ENCODE measurements at places on chromosomes 6 and 20.

GRCh38 chr6:115891750-115892149, 168.9 kb downstream of the FRK start:
- DNase-seq, result no peak

DNA sequence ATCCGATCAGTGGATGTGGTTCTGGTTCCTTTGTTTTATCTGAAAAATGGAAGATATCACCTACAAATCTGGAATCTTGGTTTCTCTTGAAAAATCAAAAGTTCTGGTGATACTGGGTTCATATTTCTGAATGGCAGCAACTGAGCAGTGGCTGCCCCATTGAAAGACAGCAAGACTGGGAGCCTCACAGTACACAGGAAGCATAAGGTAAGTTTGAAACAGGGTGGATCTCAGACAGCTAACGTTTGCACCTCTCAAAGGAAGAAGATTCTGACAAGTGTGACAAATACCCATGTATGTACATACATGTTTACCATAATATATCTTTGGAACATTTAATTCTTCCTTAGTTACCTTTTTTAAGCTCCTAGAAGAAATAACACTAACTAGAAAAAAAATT, at the start of gene SAMD3:
TSS of gene SAMD3 (minus strand) at position 177 of the 400 bp plus-strand sequence. CDS start 7,678 bp downstream, outside the sequence.
- DNase-seq, result no peak

DNA sequence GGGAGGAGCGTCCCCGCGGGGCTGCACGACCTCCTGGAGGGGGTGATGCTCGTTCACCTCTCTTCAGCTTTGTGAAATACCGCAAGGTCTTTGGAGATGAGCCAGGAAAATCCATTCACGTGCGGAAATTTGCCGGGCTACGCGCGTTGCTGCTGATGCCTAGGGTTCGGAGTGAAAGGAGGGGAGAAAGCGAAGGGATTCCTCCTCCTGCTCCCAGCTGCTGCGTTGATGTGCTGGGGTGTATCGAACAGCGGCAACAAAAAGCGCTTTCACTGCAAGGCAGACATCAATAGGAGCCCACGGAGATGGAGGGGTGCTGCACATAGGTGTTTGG, 391 bp upstream of the B3GAT2 start:
- DNase-seq, result no peak

DNA sequence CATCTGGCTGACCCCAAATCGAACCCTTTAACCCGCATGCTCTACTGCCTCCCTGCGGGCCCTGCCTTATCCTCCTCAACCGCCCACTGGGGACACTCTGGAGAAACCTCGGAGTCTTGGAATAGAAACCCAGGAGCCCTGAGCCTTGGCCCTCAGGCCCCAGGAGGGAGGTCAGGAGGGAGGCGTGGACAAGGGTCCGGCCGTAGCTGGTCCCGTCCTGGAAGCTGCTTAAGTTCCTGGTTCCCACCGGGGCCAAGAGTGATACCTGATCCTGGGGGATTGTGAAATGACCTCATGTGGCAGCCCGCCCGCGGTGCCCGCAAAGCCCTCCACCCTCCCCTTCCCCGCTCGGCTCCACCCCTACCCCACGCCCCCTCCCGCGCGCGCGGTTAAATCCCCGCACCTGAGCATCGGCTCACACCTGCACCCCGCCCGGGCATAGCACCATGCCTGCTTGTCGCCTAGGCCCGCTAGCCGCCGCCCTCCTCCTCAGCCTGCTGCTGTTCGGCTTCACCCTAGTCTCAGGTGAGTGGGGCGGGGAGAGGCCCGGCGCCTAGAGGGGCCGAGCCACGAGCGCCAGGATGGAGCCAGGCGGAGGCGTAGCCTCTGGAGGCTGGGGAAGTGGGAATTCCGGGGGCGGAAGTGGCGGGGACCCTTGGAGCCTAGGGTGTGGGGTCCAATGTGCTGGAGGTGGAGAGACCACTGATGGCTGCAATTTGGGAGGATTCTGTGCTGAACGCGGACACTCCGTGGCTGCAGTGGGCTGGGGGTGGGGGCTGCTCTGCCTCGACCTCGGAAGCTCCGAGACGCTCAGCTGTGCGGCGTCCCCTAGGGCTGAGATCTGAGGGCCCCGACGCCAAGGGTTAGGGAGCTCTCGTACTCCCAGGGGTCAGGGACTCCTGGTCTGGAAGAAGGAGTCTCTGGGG, at the start of gene WFDC2:
TSS of gene WFDC2 (plus strand) at position 418 of the 926 bp plus-strand sequence. CDS start at position 447, 29 bp downstream.
- no peak for DNase-seq

GRCh38 chr6:52503851-52504781, 72.7 kb downstream of the TRAM2 start:
- DNase-seq, result no peak

GRCh38 chr20:10558635-10559187, 115.1 kb downstream of the JAG1 start:
- peak; percentile 49 for DNase-seq

GRCh38 chr20:33833333-33833732, 22.2 kb downstream of the CHMP4B start:
- DNase-seq, result no peak

DNA sequence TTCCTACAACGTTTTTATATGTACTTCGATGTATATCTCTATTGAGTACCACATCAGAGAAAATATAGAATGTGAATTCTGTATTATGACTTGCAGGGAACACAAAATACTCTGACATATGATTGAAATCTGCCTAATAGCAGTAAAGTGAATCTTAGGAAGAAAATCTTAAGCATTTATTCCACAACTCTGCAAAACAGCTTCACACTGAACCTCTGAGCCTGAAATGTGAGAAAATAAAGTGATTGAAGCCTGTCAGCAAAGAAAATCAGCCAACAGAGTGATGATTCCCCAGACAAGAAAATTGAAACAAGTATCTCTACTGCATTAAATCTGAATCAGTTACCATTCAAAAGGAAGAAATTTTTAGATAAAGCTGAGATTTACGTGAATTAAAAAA, 499.5 kb upstream of the RNF217 start:
- DNase-seq, result no peak

- DNase-seq, result no peak
Observed at GRCh38 chr6:75600768-75601167, 912 bp upstream of the SENP6 start.

DNA sequence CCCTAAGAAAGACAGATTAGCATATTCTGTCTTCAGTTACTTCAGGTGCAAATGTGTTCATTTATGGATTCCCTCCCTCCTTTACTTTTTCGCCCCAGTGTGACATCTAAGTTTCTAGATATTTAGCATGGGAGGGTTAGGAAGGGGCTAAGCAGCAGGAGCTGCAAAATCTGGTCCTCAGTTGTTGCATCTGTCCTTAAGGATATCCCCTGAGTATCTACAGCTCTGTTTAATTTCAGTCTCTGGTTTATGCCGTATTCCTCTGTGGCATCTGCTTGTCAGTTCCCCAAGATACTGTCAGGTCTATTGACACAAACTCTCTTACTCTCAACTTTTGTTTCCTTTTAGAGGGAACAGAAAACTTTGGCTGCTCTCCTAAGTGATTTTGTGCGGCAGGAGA, 754.6 kb upstream of the MAP3K7 start:
- DNase-seq, result no peak

GRCh38 chr20:7392542-7393206, 547.6 kb downstream of the HAO1 start:
- DNase-seq, result no peak

DNA sequence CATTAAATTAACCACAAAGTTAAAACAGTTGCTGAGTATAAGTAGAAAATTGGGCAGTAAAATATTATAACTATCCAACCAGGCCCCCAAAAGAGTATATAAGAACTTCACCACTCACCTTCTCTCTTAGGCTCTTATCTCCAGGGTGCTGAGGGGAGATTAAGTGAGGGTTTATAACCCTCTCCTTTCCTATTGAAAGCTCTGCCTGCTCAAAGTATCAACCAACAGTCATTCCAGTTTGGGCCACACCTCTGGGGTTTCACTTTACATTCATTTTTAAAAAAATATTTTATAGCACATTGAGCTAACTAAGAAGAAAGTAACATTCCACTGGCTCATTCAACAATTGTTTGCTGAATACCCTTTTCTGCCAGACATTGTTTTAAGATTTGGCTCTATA, 22.1 kb downstream of the GSTA4 start:
- no peak for DNase-seq

DNA sequence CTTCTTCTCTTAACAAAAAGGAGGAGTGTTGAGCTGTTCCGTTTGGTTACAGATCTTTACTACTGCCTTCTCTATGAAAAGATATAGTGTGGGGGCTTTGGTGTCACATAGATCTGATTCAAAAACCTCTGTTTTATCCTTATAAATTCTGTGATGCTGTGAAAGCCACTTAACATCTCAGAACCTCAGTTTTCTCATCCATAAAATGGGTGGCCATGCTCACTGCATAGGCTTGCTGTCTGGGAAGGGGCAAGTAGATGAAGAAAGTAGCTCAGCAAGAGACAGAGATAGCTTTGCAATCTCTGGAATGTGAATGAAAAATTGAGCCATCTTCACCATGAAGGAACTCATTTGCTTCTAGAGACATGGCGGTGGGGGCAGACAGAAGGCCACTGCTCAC, 31.6 kb upstream of the RNF24 start:
- no peak for DNase-seq

DNA sequence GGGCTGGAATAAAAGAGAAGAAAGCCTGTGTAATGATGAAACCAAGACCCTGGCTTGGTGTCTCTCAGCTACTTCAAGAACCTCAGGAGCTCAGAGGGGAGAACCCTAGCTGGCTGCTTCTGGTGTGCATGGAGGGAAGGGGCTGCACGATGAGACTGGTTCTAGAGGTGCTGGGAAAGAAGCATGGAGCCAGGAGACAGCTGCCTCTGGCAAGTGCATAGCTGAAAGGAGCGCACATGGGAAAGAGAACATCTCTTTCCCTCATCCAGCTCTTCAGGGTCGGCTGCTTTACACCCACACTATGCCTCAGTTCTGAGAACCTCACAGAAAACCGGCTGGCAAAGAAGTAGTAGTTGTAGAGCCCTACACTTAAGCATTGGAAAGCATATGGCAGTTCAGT, 139.5 kb downstream of the QKI start:
- DNase-seq, result no peak

DNA sequence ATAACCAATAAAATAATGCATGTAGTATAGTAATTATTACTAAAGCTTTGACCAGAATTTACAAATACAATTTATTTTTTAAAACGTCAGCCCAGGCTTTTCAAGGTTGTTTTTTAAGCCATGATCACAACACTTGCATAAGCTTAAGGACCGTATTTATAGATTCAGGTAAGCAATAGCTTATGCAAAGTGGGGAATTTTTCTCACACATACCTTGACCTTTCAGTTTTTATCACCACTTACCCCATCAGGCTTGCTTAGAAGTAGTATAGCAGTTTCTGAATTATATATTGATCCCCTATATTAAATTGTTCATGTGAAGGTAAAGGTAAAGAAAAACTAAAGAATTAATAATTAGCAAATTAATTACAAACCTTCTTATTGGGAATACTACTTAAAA, 232.3 kb upstream of the FKBP1C start:
- no peak for DNase-seq

GRCh38 chr6:11093376-11093625, 333 bp upstream of the SMIM13 start:
- DNase-seq, result no peak

GRCh38 chr6:62236784-62237183, 49.2 kb downstream of the KHDRBS2 start:
- no peak for DNase-seq

DNA sequence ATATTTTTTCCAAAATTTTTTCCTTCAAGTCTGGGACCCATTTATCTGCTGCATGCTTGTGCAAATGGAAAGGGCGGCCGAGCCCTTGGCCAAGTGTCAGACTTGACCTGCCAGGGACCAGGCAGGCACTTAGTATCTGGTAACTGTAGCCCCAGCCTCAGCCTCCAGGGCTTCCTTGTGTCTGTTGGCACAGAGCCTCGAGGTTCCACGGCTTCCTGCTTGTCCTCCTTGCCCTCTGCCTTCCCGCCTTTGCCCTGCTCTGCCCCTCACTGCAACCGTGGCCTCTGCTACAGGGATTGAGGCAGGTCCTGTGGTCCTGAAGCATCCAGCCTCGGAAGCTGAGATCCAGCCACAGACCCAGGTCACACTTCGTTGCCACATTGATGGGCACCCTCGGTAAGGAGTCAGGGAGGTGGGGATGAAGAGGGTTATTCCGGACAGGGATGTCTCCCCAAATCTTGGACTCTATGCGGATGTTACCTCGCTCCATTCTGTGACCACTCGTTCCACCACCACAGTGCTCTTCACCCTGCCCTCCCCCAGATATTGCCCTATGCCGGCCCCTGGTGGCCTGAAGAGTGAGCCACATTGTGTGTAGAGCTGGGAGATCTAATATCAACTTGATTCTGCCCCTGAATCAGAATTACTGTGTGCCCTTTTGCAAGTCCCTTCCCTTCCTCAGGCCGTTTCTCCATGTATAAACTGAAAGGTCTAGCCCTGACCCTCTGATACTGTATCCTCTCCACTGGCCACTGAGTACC, 41.5 kb upstream of the SRF start:
- DNase-seq, result no peak

DNA sequence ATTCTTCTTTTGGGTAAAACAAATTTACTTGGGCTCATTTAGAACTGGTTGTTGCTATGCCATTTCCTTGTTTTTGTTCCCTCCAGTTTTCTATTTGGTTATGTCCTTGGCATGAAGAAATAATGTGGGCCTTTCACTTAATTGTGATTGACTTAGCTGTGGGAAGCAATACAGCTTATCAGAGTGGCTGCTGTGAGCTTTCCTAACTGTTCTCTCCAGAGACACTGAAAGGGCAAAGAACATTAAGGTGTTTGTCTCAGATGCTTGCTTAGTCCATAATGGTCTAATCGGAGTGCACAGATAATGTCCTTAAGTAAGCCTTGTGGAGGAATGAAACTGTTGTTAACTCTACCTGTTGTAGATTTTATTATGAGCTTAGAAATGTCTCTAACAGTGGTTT, 56.6 kb downstream of the SH3BGRL2 start:
- no peak for DNase-seq

DNA sequence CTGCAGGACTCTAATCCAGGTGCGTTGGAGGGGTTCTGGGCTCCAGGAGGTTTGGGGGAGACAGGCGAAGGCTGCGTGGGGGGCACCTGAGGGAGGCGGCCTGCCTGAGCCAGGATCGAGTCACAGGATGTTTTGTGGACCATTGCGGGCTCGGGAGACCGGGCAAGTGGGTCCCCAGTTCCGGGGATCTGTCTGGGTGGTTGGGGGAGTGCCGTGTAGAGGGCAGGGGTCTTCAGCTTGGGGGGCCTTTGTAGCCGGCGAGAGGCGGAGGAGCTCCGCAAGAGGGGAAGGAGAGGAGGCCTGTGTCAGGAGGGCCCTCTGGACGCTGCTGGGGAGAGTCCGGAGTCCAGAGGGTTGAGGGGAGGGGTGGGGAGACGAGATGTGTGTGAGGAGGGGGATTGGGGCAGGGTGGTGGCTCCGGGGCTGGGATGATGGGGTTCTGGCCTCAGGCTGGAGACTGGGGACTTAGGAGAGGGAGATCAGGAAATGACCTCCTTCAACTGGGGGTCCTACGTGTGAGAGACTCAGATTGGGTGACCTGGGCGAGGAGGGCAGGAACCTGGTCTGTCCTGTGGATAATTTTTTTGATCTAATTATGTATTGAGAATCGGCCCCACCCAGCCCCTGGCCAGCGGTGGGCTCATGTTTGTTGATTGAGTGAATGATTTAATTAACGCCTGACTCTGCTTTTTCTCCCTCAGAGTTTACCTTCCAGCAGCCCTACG, 505 bp downstream of the SNAI1 start:
- DNase-seq, result no peak

- DNase-seq, result peak; percentile 13
Observed at GRCh38 chr20:46324960-46325703, 16.8 kb upstream of the CDH22 start.

Data from activated CD4-positive, alpha-beta T cell treated with anti-CD3 and anti-CD28 coated beads, Interleukin-2, Interleukin-4, amounts not matched to agents 100 ng/mL and 50 ng/mL, durations not matched to agents 16 hours and 8 hours (primary cell).